Cortex of kidney (tissue), 1 donor: ENCODE measurements at places on chromosomes 1 and 21.

DNA sequence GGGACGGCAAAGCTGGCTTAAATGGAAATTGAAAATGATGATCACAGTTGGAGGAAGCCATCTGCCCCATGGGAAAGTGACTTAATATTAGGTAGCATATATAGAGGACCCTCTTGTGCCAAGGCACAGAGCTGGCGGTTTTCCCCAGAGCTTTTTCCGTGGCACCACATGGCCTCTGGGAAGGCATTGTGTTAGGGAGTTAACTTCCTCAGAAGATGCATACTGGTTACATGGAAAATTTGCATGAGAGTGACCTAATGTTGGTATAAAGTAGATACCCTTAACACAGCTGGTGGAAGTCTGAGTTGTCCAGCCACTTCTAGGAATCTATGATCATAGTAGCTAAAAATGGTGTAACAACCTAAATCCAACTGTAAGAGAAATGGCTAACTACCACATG is 27.3 kb downstream of the CAP1 start:
- no peak for DNase-seq

DNA sequence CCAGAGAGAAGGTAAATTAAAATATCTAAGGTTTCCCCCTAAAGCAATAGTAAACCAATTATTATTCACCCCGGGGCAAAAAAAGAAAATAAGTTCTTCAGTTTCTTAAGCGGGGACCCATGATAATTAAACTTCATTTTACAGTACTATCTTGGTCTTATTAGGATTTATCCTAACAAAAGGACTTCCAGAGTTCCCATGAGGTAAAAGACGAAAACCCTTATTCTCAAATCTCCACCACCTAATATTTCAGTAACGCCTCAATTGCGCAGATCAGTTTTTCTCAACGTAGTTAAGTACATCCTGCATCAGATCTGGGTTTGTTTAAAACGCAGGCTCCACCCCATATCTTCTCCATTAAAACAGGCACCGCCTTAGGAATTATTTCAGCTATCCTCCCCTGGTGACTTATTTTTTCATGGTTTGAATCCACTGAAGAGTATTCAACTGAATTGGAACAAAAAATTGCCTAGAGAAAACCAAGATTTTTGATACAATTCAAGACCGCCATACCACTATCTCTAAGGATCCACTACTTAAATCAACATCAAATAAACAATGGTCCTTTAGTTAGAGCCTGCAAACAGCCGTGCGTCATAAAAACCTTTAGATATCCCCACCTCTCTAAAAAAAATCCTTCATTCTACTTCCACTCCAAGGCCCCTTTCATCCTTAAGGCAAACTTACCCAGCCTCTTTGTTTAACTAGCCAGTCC is 1.7 kb downstream of the MCL1 start:
- no peak for DNase-seq

GRCh38 chr1:205709059-205709398 is 28.7 kb upstream of the SLC45A3 start:
- no peak for DNase-seq

- no peak for DNase-seq
These were observed 199.6 kb downstream of the RGS7 start for GRCh38 chr1:241157435-241157834.

GRCh38 chr1:93394514-93394913 is 48.8 kb downstream of the DR1 start:
- no peak for DNase-seq

DNA sequence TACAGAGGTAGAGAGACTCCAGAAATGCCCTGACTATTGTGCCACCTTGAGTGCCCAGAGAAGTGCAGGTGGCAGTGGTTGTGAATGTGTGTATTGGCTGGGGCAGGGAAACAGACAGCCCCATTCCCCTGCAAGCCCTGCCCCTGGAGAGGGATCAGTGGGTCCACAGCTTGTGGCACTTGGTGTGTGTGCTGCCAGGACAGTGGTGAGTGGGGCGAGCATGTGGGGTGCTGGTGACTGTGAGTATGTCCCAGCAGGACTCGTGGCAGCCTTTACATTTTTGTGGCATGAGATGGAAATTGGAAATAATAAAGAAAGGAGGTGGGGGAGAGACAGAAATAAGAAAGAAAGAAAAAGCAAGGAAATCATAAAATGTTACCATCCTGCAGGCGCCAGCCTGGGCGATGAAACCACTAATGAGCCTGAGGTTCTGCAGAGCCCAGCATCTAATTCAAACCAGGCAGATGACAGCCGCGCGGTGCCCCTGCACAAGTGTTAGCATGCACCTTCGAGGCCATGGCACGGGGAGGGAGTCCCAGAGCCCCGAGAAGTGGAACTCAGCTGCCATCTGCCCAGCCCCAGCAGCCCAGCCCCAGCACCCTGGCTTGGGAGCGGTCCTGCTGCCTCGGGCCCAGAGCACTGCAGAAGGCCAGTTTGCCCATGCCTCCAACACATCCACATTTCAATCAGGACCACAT is 49.1 kb upstream of the ZBTB40 start:
- no peak for DNase-seq

DNA sequence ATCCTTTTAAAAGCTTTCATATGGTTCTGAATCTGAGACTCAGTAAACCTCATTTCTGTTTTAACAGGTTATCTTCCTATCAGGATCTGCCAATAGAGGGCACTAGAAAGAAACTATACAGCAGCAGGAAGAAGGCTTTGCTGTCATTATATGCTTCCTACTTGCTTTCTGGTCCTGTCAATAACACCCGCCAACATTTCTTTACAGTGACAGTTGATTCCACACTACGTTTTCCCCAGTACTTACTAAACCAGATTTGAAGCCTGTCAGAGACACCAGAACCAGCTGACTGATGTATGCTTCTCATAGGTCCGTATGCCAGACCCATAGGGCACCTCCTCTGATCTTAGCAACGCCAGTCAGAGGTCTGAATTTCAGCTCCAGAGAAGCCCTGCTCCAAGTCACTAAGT is 341.0 kb upstream of the NEGR1 start:
- DNase-seq: no peak

GRCh38 chr1:53627031-53627430 is 111.9 kb downstream of the GLIS1 start:
- DNase-seq: no peak

GRCh38 chr1:64366821-64367220 is 103.1 kb upstream of the CACHD1 start:
- no peak for DNase-seq

- DNase-seq: no peak
These were observed 24.4 kb upstream of the RGS5 start for GRCh38 chr1:163227126-163227525.

DNA sequence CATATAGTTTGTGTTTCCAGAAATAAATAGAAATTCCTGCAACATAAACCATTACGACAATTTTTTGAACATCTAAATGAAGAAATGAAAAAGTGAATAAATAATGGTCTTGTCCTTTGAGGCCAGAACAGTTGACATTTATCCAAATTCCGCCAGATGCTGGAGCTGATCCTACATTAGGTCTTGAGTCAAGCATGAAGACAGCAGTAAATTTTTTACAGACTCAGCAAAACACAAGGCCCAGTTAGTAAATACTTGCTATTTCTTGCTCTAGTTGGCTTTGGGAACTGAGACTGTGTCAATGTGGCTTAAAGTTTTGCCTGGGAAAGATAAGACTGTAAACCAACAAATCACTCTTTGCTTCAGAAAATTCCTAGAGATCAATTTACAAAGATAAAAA is 540.1 kb upstream of the RGS18 start:
- no peak for DNase-seq

DNA sequence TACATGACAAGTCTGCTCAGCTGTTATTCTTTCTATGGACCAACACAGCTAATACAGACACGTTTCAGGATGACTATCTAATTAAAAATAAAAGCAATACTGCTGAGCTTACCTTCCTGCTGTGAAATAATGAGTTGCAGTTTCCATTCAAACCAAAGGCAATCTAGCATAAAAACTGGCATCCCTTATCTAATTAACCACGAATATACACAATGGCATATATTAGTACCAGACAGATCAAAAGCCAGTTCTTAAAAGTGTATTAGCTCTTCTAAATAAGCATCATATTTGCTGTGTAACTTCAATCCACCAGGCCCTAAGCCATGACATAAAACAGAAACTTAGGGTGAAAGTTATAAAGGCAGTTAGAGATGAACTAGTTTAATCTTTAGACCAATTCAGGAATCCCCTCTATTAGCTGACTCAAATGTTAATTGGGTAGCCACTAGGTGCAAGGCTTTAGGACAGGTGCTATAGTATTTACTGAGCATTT is 20.6 kb downstream of the TESK2 start:
- no peak for DNase-seq

GRCh38 chr1:156177919-156178654 is 15.8 kb upstream of the SLC25A44 start:
- DNase-seq: no peak

DNA sequence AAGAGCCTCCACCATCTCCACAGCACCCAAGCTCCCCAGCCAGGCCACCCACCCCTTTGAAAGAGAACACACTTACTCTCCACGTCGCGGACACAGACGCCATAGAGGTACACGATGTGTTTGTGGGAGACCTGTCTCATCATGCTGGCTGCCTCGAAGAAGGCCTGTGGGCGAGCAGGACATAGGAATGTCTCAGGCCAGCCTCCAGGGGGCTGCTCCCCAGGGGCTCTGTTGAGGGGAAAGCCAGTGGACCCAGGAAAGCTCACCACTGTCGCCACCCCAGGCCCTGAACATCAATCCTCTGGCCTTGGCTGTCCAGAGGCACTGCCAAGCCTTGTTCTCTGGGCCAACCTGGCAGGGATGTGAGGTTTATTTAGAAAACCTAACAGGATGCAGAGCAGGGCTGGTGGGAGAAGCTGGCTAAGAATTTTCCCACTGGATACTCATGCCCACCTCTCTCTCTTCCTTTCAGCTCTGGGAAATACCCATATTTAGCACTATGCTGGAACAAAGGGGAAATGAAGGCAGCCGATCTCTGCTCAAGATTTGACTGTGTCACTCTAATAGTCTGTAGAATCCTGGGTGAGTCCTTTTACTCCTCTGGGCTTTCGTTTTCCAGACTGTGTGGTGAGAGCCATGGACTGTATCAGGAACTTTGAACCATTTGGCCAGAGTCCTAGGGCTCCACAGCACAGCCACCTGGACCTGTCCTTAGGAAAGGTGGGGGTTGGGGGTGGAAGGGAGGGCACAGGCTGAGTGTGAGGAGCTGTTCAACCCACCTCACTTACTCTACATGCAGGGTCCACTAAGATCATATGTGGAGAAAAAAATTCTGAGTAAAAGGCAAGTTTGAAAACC is 101.9 kb downstream of the RAVER2 start:
- DNase-seq: no peak

DNA sequence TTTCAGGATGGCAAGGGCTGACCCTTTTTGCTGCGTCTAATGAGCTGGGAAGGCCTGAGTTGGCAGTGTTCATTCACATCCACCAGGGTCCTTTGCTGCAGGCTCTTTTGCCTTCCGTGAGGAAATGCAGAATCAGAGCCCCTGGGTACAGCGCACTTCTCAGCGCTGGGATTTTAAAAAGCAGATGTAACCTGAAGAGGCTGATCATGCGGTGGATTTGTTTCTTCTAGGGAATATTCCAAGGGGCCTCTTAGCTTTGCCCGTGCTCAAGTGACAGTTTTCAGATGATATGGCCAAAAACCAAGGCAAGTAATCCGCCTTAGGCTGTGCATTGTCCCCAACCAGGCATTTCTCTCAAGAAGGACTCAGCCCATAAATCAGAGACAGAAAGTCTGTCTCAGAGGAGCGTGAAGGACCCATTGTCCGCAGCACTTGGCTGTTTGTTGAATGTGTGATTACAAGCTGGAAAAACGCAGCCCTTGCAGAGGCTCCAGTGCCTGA is 237.6 kb downstream of the PTPRC start:
- DNase-seq: no peak

GRCh38 chr1:2229037-2229864 is 1.1 kb downstream of the SKI start:
- DNase-seq: no peak

- DNase-seq: no peak
These were observed 105.6 kb downstream of the NR5A2 start for GRCh38 chr1:200133123-200133522.

- DNase-seq: no peak
These were observed 34.0 kb upstream of the RAP1A start for GRCh38 chr1:111585447-111586086.

DNA sequence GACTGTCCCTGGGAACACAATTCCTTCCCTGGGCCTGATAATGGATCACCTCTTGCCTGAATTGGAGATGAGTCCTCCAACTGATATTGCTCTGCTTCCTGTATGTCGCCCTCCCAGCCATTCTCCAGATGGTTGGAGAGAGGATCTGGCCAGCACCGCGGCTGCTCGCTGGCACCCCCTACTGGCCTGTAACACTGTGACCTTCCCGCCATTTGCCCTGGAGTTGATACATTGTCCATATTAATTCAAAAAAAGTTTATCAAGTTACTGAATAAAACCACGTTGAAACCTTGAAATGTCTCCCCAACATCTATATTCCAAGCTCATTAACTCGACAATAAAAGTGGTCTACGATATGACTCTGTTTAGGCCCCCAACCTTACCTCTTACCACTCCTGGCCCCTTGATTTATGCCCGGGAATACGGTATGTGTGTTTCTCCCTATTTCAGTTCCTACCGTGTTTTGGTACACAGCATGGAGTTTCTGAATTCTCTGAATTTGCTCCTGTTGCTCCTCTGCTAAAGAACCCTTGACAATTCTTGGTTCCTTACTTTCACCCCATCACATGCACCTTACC is 241.8 kb upstream of the KIAA0040 start:
- no peak for DNase-seq
